ACHN (cell line): ENCODE measurements at places on chromosomes 16 and 17.

GRCh38 chr17:79444198-79444597 is 166.7 kb downstream of the RBFOX3 start:
- DNase-seq = no peak

- no peak for DNase-seq
Observed at GRCh38 chr16:8892101-8892575, 10.0 kb downstream of the LITAFD start.

DNA sequence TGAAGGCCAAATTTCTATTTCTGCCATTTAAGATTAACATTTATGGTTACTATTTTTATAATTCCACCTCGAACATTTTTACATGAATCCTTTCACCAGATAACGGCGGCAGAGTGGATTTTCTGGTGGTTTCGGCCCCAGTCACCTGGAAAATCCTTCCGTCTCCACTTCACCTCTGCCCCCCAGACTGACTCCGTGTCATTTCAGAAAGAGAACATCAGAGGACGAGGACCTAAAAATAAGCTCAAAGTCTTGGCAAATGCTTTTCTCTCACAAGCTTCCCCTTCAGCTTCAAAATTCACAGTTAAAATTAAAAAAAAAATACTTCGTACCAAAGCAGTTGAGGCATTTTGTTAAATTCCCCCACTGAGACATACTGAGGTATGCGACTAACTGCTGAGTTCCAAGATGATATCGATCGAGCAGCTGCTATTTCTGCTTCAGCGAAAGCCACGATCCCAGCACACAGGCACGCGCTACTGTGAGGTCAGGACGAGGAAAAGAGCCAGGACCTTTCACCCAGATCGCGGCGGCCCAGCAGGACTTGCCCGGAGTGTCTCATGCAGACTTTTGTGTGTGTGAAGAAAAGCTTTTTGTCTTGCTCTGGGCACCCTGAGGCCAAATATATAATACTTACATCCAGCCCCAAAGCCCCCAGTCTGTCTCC is 36.8 kb downstream of the ASPA start:
- no peak for DNase-seq

- peak; percentile 64 for DNase-seq
Observed at GRCh38 chr16:50323335-50324011, 45.3 kb downstream of the BRD7 start.

DNA sequence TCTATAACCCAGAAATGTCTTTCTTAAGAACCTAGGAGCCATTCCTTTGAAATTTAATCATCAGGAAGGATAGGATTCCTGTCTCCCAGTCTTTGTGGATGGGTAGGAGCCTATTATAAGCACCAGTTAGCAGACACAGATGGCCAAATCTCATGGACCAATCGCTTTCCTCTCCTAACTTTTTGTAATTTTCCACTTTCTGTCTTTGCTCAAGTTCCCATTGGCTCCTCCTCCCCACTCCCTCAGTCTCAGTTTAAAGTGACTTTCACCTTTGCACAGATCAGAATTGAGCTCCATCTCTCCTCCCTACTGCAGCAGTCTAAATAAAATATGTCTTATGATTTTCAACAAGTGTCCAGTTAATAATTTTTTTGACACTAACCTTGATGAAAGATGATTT is 192.3 kb downstream of the HS3ST3A1 start:
- no peak for DNase-seq

GRCh38 chr16:66326991-66327513 is 39.4 kb upstream of the CDH5 start:
- no peak for DNase-seq

GRCh38 chr17:8052256-8053252 is 13.7 kb downstream of the ALOX15B start:
- no peak for DNase-seq

GRCh38 chr17:3695723-3696411 is at the start of gene P2RX5:
Gene P2RX5 (minus strand): TSS chr17:3696155. CDS start chr17:3696005, 150 bp downstream.
- DNase-seq = peak; percentile 34

- DNase-seq = no peak
Observed at GRCh38 chr16:68700120-68700519, 37.0 kb upstream of the CDH1 start.

DNA sequence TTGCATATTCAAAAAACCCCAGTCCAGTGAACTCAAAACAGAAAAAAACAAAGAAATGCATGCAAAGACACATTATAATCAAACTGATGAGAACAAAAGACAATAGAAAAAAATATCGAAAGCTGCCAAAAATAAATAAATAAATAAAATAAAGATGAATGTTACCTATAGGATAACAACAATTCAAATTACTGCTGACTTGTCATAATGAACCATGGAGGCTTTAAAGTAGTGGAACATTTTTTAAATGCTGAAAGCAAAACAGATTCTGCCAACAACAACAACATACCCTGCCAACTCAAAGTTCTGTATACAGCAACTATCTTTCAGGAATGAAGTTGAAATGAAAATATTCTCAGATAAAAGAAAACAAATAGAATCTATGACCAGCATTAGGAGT is 116.6 kb downstream of the CBLN1 start:
- DNase-seq = no peak

DNA sequence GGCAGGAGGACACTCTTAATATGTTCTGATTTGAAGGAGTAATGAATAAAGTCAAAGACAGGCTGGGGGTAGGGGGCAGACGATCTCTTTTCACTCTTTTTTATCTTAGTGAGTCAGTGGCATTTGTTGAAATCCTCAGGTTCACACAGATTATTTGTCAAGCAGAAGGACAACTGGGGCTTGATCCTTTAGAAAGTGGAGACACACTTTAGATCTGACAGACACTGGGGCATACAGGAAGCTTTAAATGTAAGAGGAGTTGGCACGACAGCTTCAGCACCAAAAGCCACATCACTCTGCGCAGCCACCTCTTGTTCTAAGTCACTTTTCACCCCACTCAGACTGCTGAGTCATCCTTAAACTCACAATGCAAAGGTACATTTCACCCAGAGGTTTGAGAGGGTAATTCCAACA is 121.5 kb downstream of the STXBP4 start:
- peak; percentile 10 for DNase-seq

DNA sequence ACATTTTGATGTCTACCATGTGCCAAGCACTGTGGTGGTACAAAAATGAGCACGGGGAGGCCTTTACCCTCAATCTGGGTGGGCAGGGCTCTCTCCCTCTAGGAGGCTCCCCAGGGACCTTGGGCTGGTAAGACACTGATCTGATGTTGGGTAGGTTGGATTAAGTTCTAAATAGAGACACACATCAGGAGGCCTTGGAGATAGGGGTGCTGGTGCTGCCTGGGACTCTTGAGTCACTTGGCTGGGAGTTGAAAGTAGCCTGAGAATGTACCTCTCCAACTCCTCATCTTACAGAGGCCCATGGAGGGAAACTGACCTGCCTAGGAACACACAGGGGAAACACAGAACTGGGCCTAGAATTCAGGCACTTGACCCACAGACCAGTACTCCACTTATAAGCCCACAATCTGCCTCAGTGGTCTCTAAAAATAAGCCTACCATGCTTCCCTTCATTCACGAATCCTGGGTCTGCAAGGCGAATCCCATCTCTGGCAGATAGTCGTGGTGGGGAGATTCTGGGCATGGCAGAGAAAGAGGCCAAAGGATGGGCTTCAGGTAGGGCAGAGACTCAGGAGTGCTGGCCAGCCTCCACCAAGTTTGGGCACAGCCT is 1.8 kb upstream of the NEUROD2 start:
- no peak for DNase-seq

DNA sequence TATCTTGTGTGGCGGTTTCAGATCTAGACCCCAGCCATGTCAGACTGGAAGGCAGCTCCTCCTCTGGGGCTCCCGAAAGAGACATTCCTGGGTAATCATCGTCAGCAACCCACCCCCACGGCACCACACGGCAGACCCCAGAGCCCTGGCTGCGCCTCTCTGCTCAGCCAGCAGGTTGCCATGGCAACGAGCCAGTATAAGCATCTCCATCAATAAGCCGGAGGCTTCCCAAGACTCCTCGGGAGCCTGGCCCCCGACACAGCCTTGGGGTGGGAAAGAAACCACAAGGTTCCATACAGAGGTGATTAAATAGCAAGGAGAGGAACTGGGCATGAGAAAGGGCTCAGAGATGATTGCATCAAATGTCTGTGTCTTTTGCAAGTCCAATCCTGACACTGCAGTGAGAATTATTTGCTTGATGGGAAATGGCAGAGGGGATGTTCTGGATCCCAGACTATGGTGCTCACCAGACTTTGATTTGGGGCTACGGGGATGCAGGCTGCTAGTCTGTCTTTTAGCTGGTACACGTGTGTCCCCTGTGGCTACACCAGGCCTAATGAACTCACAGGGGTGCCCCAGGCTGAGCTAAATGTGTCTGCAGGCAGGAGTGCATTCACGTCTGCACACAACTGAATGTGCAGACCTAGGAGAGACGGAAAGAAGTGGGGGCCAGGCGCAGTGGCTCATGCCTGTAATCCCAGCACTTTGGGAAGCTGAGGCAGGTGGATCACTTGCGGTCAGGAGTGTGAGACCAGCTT is 320.5 kb upstream of the TNRC6C start:
- no peak for DNase-seq

DNA sequence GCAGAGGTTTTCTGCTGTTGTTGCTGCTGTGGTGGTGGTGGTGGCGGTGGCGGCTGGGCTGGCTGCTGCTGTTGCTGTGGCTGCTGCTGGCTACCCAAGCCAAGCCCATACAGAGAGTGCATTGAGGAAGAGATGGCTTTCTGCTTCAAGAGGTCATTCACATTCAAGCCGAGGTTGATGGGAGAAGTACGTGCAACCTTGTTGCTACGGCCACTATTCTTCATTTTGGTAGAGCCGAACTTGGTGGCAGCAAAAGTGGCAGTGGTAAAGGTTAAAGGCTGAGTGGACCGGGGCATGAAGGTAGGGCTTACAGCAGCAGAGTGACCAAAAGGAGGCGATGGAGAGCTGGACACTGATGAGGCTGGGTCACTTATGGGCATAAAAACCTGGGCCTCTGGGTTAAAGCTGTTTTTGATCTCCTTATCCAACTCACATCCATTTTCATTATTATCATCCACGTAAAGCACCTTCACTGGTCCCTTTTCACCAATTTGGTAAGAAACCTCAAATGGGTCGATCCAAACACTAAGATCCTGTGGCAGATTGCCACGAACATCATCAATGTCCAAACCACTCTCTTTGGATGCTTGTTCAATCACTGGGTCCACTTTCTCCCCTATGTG is 2.8 kb downstream of the TOB1 start:
- peak; percentile 62 for DNase-seq

DNA sequence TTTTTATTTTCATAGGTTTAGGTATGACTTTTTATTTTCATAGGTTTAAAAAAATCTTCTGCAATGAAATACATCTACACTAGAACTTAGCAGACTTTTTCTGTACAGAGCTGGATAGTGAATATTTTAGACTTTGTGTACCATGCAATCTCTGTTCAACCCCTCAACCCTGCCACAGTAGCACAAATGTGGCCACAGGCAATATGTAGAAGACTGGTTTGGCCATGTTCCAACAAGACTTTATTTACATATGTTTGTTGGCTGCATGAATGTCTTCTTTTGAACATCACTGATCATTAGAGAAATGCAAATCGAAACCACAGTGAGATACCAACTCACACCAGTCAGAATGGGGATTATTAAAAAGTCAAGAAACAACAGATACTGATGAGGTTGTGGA is 229.2 kb downstream of the SHISA9 start:
- no peak for DNase-seq

DNA sequence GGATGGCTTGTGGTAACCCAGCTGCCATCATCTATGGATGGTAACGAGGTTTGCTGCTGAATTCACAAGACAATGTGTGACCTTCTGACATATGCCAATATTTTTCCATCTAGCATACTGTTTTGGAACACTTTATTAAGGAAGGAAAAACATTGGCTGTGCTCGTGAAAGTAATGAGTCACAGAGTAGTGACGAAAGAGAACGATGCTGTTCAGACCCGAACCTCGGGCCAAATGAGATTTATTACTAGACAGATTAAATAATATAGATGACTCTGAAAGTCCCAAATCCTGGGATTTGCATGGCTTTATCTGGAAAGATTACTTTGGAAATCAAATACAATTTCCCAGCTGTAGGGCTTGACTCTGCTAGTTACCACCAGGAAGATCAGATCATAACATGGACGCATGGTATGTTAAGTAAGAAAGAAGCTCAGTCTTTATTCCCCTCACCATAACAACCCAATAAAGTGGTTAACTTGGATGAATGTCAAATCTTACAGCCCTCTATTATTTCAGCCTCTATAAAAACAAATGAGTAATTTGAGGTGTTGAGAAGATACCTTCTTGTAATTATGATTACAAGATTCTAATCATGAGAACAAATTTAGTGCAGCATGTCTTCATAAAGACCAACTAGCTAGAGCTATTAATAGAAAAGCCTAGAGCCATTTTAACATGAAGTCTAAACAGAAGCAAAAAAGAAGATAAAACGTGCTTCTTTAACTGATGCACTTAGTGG is 32.6 kb downstream of the ERN1 start:
- no peak for DNase-seq

GRCh38 chr17:2452216-2452750 is 51.4 kb upstream of the MNT start:
- no peak for DNase-seq

GRCh38 chr17:32386844-32387243 is 36.9 kb downstream of the ZNF207 start:
- no peak for DNase-seq

DNA sequence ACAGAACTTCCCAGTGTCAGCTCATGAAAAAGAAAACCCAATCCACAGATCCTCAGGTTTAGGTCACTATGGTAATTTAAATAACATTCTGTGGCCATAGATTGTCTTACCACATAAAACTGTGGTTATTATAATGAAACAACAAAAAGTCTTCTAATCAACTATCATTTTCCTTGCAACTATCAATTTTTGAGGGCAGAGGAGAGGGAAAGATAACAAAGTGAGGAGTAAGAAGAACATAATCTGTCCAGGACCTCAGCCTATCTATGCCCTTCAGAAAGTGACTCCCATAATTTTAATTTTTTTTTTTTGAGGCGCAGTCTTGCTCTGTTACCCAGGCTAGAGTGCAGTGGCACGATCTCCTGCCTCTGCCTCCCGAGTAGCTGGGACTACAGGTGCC is 4.0 kb upstream of the GGNBP2 start:
- no peak for DNase-seq

DNA sequence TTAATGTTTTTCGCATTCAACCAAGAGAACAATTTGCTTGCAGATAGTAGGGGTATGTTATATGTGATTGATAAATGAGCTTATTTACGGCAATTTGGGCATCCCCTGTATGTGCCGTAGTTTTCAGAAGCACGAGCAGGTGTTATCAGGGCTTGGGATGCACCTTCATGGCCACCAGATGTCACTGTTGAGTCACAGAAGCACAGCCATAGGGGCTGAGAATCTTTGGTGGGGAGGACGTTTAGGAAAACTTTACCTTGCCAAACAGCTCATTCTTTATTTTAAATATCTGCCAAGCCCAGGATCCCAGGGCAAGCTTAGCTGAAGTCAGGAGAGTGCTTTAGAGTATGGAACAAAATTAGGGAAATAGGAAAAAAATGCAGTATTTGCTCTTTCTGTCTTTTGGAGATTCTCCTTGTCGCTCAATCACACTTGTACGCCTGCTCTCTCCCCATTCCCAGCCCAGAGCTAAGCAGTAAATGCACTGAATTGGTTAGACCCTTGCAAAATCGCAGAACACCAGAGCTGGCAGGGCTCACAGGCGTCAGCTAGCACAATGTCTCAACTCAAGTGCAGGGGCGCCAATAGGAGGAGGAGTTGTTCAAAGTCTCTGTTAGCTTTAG is 93.6 kb upstream of the MPHOSPH6 start:
- peak; percentile 62 for DNase-seq
